ENCODE measurements at places on chromosomes 5 and 9.

DNA sequence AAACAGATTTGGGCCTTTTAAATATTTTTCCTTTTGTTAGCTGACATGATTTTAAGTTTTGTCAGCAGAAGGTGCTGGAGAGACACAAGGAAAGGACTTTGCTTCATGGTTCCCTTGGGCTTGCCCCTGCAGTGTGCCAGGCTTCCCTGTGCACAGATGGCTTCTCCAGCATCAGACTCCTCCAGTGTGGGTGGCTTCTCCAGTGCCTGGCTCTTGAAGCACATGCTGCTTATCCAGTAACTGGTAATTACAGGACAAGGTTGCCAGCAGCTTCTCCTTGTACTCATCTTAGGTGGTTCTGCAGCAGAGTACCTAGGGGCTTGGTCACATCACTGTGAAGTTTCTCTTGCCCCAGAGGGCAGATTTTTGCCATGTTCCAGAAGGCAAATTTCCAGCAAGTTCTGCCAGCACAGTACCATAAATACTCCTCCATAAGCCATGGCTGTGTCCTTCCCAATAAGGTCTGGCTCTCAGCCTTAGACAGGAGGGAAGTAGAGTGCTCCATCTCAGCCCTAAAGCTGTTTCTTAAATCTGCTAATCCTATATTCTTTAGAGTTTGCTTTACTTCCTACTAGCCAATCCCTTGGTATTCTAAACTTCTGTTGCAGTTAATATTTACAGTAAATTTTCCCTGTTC is 62.4 kb downstream of the PJA2 start:
- no peak for DNase-seq

DNA sequence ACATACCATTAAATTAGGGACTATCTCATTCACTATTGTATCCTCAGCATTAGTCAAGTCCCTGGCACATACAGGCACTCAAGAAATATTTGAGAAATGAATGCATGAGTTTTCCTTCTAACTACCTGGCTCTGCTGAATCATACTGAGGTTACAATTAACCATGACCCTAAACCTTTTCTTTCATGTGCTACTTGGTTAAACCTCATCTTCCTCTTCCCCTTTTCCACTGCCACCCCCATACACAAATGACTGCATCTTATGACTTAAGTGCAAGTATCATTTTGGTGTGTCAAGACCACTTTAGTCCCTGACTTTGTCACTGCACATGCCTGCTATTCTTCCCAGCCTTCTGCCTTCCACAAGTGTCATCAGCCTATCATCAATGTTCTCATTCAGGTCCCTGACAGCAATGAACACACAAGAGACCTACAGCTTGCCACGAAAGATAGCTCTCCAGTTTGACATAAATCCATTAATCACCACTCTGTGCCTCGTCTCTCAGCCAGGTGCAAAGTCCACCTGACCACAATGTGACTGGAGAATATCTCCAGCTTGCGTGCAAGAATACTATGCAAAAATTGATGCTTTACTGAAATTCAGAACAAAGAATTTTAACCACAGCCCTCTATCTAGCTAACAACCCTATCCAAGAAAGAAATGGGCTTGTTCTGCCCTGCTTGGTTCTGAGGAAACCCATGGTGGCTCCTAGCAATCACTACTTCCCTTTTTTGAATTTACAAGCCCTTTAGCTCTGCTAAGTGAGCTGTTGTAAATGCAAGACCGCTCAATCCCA is 74.5 kb downstream of the MAPKAP1 start:
- peak; percentile 59 for DNase-seq

DNA sequence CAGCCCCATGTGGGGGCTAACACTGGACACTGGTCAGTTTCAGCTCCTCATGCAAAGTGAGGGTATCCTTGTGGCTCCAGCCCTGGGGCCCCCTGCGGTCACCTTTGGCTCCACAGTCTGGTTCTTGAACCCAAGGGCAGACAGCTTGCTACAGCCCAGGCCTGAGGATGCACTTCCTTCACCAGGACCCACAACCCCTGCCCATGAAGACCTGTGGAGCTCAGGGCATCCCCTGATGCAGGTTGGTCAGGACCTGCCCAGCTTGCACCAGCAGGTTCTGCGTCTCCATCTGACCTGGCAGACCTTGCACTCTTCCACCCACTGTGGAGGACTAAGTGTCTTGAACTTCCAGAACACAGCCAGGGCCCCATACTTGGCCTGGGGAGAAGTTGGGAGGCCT is 3.7 kb upstream of the MRNIP start:
- no peak for DNase-seq

- DNase-seq: peak; percentile 3
Observed at GRCh38 chr5:51960617-51961121, 577.4 kb downstream of the ISL1 start.

GRCh38 chr9:91196103-91196950 is 165.4 kb downstream of the AUH start:
- no peak for DNase-seq

GRCh38 chr9:14097666-14098415 is 216.1 kb downstream of the NFIB start:
- DNase-seq: peak; percentile 23

- DNase-seq: no peak
Observed at GRCh38 chr5:21574438-21574837, 1278.7 kb downstream of the CDH12 start.

GRCh38 chr5:14590949-14591348 is 9.4 kb downstream of the OTULINL start:
- no peak for DNase-seq

DNA sequence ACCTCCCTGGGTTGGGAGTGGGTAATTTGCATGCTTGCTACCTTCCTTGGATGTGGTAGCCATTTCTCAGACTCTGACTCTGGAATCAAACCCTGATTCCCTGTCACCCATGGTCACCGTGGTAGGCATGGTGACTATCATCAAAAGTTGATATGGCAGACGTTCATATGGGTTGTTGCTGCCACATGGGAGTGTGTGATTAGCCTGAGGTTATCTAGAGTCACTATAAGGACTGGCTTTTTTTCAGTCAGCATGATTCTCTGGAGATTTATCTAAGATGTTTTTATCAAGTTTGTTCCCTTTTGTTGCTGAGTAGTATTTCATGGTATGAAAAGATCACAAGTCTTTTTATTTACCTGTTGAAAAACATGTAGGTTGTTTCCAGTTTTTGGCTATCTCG is 7.0 kb downstream of the RCL1 start:
- no peak for DNase-seq

DNA sequence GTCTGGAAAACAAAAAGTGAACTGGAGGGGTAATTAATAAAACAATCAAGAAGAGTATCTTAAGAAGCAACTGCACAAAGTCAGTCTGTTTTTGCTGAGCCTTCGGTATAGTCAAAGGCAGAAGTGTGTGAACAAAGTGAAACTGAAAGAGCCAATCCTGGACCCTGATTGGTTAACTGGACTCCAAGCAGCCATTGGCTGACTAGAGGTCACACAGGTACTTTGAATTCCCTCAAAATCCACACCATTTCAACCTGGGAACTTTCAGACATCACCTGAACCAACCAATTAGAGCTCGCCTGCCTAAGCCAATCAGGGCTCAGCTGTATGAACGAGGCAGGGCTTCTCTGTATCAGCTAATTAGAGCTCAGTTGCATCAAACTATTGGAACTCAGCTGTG is 286.7 kb downstream of the TLE4 start:
- peak; percentile 2 for DNase-seq

DNA sequence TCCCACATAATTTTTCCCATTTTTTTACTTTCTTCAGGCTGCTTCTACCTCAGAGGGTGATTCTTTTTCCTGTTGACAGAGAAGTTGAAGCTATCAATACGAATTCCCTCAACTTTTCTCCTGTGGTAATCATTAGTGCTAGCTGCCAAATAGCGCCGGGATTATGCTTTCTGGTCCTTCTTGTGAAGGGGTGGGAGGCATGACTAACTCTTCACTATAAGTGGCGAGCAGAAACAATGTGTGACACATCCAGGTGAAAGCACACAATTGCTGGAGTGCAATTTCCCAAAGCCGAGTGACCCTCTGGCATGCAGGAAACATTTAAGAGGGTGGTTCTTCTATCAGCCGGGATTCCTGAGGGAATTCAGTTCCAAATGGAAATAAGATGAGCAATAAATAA is 56.0 kb downstream of the TRPC7 start:
- no peak for DNase-seq

GRCh38 chr9:15373881-15374280 is 48.8 kb upstream of the SNAPC3 start:
- peak; percentile 25 for DNase-seq

- DNase-seq: peak; percentile 81
Observed at GRCh38 chr9:89941875-89942274, 337.1 kb downstream of the GADD45G start.

- DNase-seq: peak; percentile 88
Observed at GRCh38 chr9:129320575-129321285, 142.7 kb upstream of the IER5L start.

- DNase-seq: no peak
Observed at GRCh38 chr5:178514851-178515418, 75.3 kb downstream of the COL23A1 start.

GRCh38 chr9:100083448-100084127 is 15.2 kb downstream of the ERP44 start:
- no peak for DNase-seq

- DNase-seq: no peak
Observed at GRCh38 chr5:131262953-131263541, 806 bp upstream of the CDC42SE2 start.

- no peak for DNase-seq
Observed at GRCh38 chr9:69317894-69318293, 7.1 kb upstream of the ENTREP1 start.

- DNase-seq: no peak
Observed at GRCh38 chr9:100465761-100466160, 7.2 kb upstream of the TMEFF1 start.

- DNase-seq: no peak
Observed at GRCh38 chr5:11012295-11012694, 251.3 kb upstream of the DAP start.

DNA sequence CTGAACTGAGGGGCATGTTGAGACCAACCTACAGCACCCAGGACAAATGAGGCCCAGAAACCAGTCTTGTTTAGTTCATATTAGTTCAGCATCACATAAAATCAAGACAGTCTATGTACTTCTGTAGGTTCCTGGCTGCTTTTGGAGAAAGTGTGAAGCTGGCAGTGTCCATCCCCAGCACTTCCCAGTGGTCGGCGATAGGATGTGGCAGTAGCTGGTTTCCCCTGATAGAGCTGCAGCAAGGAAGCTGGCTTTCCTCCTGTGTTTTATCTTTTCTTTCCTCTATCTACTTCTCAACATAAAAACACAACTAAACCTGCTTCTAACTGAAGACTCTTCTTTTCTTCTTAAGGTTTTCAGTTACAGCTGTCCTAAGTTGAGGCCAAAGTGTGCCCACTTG is 43.0 kb upstream of the SLC46A2 start:
- DNase-seq: no peak

- no peak for DNase-seq
Observed at GRCh38 chr5:2203774-2204173, 321.0 kb upstream of the IRX4 start.
